M059J (cell line): ENCODE measurements at places on chromosomes 13 and 19. TPM values are rescaled to one million over a fixed set of nuclear protein-coding genes. Genes with fewer than 3 reads are reported as not detected.

KIR3DL3 gene
- total RNA-seq: not detected in 2 replicates

TICAM1 gene
- total RNA-seq: 2.6 and 5.2 TPM in 2 replicates

SIGLEC12 gene
- total RNA-seq: not detected in 2 replicates

HRC gene
- total RNA-seq: not detected in 2 replicates

GPR18 gene
- total RNA-seq: not detected in 2 replicates

SELENOV gene
- not detected in 2 replicates for total RNA-seq

SLC15A1 gene
- total RNA-seq: not detected in 2 replicates

CBY2 gene
- total RNA-seq: not detected in 2 replicates

CCNA1 gene
- total RNA-seq: 0.05 and 0.32 TPM in 2 replicates
